ENCODE measurements at places on chromosomes 5 and 9. TPM values are rescaled to one million over a fixed set of nuclear protein-coding genes. Genes with fewer than 3 reads are reported as not detected.
A peak's percentile ranks its signal among the peaks of the same experiment; 100 is the strongest.

DNA sequence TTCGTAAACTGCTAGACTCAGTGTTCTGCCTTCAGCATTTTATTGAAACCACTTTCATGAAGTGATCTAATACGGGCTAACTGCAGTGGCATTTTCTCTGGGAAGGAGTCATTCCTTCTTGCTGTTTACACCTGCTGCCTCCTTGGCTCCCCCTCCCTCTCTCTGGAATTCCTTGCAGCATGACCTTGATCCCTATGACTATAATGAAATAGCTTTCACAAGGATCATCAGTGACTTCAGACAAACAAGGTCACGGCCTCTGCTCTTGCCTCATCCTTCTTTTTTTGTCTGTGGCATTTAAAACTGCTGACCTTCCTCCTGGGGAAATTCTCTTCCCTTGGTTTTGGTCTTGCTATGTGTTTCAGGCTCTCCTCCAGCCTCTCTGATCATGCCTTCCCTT lies 90.2 kb downstream of the ZNF462 start:
- DNase-seq = no peak

DNA sequence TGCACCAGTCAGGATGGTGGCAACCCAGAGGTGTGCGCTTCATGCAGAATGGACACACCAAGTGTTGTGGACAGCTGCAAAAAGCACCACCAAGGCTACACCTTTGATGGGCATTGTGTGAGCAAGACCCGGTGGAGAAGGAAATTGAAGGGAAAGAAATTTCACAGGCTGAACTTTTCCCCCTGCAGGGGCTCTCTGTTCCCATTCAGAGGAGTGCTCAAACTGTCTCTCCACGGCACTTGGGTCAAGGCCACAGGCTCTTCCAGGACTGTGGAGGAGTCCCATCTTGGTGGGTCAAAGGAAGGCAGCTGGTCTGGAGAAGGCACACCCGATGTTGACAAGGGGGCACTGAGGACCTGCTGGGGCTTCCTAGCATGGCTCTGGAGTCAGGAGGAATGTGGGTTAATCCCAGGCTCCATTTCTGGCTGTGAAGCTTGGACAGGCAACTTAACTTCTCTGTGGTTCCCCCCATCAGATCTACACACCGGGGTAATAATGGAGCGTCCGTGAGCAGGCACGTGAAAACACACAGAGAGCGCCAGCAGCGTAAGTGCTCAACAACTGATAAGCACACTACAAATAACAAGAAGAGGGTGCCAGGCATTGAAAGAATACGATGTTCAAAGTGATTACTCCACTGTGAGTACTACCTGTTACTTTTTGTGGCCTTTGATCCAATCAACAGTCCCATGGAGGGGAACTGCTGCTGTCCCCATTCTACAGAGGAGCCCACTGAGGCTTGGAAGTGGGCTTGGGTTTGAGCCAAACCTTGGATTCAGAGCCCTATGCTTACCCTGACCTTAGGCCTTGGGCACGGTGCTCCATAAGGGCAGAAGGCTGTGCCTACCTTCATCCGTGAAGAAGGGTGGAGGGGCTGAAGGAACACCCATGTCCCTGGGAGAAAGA lies 34.2 kb upstream of the TIFAB start:
- DNase-seq = no peak

DNA sequence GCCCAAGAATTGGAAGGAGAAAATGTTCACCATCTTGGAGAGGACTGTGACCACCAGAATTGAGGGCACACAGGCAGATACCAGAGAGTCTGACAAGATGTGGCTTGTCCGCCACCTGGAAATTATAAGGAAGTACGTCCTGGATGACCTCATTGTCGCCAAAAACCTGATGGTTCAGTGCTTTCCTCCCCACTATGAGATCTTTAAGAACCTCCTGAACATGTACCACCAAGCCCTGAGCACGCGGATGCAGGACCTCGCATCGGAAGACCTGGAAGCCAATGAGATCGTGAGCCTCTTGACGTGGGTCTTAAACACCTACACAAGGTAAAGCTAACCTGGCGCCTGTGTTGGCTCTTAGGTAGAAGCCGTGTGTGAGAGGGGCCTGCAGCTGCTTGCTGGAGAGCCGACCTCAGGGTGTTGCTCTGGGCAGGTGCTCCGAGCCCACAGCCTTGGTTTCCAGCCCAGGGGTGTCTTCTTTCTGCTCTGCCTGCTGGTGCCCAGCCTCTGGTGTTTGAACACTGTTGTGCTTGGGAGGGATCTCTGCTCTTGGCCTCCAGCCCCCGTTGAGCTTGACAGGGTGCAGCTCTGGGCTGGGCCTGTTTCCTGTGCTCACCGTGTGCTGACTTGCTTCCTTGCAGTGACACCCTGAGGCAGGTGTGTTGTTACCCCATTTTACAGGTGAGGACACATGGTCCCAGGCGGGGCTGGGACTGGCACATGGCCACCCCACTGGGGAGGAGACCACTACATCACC lies 10.9 kb downstream of the EXOC3 start:
- peak; percentile 50 for DNase-seq

GRCh38 chr9:97366476-97366875 lies 45.4 kb upstream of the TDRD7 start:
- no peak for DNase-seq

GRCh38 chr5:158198636-158199035 lies 339.7 kb upstream of the CLINT1 start:
- DNase-seq = peak; percentile 52

DNA sequence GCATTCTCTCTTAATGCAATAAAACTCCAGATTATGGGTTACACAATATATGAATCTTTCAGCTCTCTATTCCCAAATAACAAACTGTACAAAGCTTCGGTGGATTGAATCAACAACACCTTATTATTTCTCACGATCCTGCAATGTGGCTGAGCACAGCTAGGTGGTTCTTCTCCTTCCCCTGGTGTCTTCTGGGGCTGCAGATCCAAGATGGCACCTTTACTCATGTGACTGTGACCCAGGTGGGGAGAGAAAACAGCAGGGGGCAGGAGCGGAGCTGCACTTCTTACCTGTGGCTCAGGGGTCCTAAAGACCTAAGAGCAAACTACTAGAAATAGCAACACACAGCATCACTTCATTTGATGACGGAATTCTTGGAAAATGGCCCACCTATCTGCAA lies 233.1 kb downstream of the IRX1 start:
- DNase-seq = no peak

GRCh38 chr5:54013556-54014194 lies 296.7 kb downstream of the ARL15 start:
- DNase-seq = no peak

DNA sequence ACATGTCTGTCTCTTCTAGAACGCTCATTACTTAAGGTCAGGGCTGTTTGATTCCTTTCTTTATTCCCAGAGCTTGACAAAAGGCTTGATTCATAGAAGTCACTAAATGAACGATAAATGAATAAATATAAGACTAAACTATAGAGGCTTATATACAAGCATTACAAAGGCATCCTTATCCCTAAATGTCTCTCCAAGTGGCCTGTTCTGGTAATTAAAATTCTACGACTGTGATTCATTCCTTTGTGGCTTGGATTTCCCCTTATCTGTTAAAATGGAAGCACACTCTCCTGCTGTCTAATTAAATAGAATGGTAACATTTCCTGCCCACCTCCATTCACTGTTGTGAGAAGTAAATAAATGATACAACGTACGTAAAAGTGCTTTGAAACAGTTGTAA lies 49.5 kb downstream of the C7 start:
- no peak for DNase-seq

DNA sequence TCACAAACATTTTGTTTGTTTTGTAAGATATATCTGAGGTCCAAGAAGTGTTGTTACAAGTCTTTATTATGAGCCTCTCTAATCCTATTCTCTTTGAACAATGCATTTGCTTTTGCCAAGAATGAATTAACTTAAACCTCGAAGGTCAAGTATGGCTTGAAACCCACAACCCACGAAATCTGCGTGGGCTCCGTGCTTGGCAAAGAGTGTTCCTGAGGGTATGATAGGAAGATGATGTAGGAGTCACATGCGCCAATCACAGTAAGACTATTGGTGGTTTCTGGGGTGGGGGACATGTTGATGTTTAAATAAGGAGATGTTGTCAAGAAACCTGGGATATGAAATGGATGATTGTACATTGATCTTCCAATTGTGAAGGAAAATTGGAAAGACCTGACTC lies 330.8 kb upstream of the RFX3 start:
- no peak for DNase-seq

DNA sequence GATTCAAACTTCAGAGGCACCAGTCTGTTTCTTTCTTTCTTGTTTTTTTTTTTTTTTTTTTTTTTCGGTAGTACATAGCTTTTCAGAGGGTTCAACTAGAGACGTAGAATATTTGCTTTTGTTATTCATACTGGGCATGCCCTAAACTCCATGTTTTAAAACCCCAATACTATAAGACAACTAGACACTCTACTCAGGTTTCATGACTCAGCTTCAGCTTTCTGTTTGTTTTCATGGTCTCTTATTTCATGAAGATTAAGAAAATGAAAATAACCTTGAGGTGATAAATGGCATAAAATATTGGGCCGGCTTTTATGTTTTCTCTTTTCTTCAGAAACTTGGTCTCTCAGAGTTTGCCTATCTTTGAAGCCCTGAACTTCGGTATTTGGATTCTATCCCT lies 2126.3 kb upstream of the ACO1 start:
- no peak for DNase-seq

- no peak for DNase-seq
These were observed 46.5 kb downstream of the TAF11L14 start for GRCh38 chr5:17680737-17681136.

DNA sequence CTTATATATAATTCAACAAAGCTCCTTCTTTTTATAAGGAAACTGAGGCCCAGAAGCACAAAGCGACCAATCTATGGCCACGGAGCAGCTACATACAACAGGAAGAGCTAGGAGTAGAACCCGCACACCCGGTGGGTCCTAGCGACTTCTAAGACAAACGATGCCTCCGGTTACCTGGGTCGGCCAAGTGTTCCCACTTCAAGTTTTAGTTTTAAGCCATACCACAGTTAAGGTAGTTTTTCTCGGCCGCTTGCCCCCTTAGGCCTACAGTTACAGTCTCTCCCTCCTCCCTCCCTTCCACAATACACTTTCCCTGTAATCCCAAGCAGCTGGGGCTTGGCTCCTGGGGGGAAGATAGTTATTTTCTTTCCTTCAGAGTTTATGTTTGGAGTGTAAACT lies 533 bp downstream of the SREK1IP1 start:
- DNase-seq = peak; percentile 18

DNA sequence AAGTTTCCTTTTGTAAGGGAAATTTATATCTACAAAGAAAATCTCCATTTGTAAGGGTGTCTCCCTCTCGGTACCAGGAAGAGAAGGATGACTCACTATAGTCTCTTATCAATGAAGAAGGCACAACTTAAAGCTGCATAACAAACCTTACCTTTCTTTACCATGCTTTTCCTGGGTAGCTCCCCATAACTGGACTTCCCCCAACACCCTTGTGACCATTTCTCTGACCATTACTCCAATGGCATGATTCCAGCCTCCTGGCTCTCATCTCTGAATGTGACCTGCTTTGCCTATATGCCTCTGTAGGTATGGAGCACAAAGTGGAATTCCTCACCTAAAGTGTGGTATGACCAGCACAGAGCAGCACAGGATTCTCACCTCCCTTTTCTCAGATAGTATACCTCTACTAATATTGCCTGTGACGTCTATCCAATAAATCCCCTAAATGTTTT lies 62.8 kb downstream of the GNA14 start:
- DNase-seq = no peak

GRCh38 chr9:621201-621855 lies 220.2 kb upstream of the DMRT1 start:
- no peak for DNase-seq

GRCh38 chr5:174675916-174676315 lies 48.5 kb upstream of the MSX2 start:
- no peak for DNase-seq

- no peak for DNase-seq
These were observed 76.6 kb downstream of the PAPPA start for GRCh38 chr9:116230051-116230632.

DNA sequence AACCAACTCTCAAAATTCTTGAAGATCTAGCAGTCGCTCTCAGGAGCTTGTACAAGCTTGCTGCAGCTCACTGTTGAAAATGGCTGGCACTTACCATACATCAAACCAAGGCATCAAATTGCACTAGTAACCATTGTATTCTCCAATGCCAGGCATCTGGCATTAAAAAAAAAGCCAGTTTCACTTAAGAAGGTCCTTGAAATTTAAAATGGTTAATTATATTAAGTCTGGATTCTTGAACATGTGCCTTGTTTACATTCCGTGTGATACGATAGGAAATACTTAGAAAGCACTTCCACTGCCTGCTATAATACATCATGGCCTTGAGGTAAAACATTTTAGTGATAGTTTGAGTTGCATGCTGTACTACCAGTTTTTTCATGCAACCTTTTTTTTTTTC lies 300.7 kb downstream of the KDM4C start:
- DNase-seq = no peak

GRCh38 chr9:10371824-10372223 lies 241.0 kb downstream of the PTPRD start:
- DNase-seq = no peak

DNA sequence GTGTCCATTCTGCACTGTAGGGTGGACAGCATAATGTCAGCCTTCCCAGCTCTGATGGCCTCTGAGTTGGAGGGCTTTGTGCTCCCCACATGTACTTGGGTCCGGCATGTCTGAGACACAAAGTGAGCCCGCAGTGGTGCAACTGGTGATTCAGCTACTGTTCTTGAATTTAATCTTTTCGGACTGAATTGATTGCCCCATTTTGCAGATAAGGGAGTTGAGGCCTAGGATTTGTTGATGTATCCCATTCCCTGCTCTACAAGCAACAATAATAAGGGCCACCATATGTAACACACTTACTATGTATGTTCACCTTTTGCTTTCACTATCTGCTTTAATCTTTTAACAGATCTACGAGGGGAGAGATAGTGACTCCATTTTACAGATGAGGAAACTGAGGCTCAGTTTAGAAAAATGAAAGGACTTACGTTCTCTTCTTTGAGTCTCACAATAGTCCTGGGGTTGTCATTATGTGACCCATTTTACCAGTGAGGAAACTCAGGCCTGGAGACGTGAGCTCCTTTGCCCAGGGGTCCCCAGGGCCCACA lies 4.5 kb downstream of the GSN start:
- no peak for DNase-seq

Gene FREM1
- 108 TPM for total RNA-seq

Gene CIZ1
- 103 TPM for total RNA-seq

Gene FAM78A
- 3.3 TPM for total RNA-seq

Gene ZNF618
- total RNA-seq = 26.4 TPM

Gene FAM221B
- not detected for total RNA-seq

Gene ARL14EPL
- not detected for total RNA-seq

Gene PTGDS
- total RNA-seq = 11.1 TPM

Gene FBXO4
- total RNA-seq = 7.6 TPM

Gene SUSD3
- total RNA-seq = 21.5 TPM

Gene NUDCD2
- total RNA-seq = 4.1 TPM

Gene MYMK
- total RNA-seq = not detected

Gene STPG3
- not detected for total RNA-seq

Gene IFNK
- total RNA-seq = not detected

Gene SLC6A19
- total RNA-seq = 934 TPM

Gene FBP2
- total RNA-seq = not detected

Gene ANKRD31
- not detected for total RNA-seq

Gene NXNL2
- total RNA-seq = not detected

Gene SEC24A
- 31.0 TPM for total RNA-seq

Gene ATOSB
- 31.5 TPM for total RNA-seq

Gene NIPSNAP3A
- 19.2 TPM for total RNA-seq
